Activated T-helper 1 cell treated with Interleukin-2 at 50 U/mL for 16 hours (primary cell): ENCODE measurements at places on chromosomes 3 and 15.

DNA sequence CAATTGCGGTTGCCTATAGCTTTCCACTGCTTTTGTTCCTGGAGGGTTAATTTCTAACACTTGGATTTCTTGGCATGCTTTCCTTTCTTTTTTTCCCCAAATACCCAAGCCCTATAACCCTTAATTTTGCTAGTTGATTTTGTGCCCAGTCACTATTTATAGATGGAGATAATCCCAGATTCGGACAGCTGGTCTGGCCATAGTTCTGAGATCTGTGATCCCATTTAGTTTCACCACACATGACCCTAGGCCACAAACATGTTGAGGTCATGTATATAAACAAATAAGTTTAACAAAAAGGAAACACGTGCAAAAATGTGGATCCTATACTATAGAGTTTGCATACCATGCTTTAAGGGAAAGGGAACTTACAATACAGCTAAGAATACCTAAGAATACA, 111.4 kb downstream of the ZMAT3 start:
- DNase-seq: no peak

- DNase-seq: no peak
These were observed 19.1 kb upstream of the KLF13 start for GRCh38 chr15:31307270-31308184.

GRCh38 chr3:140055092-140055791, 120.3 kb downstream of the CLSTN2 start:
- DNase-seq: no peak

DNA sequence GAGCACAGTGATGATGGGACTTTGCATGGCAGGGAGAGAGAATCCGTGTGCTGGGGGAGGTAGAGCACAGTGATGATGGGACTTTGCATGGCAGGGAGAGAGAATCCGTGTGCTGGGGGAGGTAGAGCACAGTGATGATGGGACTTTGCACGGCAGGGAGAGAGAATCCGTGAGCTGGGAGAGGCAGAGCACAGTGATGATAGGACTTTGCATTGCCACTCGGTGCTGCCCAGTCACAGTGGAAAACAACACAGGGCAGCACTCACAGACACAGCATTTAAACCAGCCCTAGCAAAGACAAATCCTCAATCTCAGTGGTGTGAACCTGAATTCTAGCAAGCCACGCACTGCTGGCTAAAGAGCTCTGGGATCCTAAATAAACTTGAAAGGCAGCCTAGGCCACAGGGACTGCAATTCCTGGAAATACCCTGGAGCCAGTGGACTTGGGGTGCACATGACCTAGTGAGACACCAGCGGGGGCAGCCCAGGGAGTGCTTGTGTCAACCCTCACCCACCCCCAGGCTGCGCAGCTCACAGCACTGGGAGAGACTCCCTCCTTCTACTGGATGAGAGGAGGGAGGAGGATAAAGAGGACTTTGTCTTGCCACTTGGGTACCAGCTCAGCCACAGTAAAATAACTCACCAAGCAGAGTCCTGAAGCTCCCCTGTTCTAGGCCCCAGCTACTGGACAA, 23.4 kb upstream of the TNK2 start:
- no peak for DNase-seq

DNA sequence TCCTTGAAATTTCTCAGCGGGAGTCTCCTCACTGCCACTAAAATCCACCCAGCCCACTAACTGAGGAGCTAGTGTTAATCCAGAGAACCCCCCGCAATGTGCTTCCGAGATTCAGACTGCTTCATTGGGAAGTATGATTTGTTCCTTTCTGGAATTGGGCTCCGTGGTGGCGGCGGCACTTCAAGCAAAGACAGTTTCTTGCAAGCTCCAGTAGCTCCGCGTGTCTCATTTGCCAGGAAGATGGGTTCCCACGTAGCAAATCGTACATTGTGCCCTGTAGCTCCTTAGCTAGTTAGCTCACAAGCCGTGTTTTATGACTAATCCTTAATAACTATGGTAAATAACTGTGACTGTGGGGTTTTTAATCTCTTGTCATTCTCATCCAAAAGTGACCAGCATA, 45.4 kb downstream of the SLC6A1 start:
- no peak for DNase-seq

GRCh38 chr3:46955801-46956259, 20.7 kb downstream of the CCDC12 start:
- no peak for DNase-seq

DNA sequence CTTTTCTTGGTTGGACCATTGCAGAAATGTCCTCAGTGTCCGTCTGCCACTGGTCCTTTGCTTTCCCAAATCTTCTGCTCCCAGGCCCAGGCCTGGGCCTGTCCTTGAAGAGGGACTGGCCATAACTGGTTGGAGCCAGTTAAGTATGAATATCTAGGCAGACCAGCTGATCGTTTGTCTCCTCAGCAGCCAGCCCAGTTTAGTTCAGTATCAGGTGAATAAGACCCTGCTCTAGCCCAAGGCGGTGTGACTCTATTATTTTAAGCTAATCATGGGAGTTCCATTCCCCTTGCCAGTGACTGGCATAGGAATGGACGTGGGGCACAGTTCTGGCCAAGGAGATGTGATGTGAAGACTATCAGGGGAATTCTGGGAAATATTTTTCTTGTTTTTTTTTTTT, 73.9 kb upstream of the RASGRF1 start:
- DNase-seq: no peak

- no peak for DNase-seq
These were observed 32.1 kb downstream of the BUB1B start for GRCh38 chr15:40192942-40193341.

DNA sequence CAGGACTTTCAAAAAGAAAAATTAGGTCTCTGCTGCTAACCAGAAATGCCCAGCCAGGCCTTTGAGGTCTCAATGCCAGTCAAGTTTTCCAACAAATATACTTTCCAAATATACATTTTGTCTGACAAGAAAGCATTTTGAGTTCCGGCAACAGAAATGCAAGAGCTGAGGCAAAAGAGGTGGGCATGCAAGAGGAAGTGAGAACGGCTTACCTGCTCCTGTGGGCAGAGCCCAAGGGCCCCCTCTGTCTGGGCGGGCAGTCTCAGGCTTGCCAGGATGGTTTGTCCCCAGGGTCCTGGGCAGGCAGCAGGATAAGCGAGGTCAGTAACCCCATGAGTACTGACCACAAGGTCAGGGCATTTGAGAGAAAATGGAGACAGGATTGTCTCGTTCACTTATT, 136.1 kb upstream of the TOPAZ1 start:
- no peak for DNase-seq

DNA sequence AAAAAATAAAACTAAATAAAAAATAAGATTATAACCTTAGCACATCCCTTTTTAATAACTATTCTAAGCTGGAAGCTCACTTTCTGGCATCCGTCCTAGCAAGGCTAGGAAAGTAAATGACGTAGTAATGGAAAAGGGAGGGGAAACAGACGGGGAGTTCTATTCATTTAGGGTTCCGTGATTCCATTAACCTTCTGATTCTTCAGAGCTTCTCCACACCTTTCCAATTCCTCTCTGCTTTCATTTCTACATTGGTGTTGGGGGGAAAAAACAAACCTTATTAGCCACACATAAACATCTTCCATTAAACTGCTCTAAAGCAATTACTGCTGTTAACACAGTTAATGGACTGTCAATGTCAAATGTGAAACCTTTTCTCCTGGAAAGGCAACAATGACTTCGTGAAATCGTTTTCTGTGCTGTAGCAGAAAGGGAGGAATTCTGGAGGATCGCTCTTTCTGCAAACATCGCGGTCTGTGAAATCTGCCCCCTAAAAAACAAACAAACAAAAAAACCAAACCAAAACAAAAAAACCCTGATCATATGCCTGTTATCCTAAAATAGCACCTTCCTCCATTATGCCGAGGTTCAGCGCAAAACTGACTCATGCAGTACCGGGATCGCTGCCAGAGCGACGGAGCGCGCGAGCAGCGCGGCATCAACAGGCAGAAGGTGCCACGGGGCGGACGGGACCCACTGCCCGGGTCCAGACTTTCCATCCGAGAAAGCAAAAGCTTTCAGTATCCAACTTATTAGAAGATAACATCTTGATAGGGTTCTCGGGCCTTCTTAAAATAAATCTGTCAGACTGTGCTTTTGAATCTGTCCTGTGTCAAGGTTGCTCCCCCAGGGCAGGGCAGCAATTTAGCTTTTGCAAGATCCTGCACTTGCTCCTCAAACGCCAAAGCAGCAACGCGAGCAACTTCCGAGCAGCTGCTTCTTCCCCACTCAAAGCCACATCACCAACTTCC, 156.2 kb downstream of the FGF12 start:
- no peak for DNase-seq

GRCh38 chr15:69735121-69735520, 282.5 kb downstream of the RPLP1 start:
- no peak for DNase-seq

DNA sequence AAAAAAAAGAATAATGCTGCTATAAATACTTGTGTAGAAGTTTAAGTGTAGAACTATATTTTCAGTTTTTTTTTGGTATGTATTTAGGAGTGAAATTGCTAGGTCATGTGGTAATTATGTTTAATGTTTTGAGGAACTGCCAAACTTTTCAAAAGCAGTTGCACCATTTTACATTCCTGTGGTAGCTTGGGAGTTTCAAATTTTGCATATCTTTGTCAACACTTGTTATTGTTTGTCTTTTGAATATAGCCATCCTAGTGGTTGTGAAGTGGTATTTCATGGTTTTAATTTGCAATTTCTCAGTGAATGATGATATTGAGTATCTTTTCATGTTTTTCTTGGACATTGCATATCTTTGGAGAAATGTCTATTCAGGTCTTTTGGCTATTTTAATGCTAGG, 30.4 kb downstream of the SKIL start:
- no peak for DNase-seq

DNA sequence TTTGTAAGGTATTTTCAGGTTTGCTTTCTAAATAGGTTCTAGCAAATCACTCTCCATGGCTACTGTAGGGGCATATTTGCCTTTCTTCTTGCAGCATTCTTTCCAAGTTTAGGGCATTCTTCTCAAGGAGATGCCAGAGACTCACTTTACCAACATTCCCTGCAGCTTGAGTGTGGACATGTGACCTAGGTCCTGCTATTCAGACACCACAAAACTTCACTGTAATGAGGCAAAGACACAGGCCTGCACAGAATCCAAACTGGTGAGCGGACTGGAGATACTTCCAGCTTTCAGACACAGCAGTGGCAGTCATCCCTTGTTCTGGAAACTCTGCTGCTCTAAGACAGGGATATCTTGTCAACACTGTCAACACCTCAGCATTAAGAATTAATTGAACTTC, 146.4 kb upstream of the PFN2 start:
- DNase-seq: no peak

DNA sequence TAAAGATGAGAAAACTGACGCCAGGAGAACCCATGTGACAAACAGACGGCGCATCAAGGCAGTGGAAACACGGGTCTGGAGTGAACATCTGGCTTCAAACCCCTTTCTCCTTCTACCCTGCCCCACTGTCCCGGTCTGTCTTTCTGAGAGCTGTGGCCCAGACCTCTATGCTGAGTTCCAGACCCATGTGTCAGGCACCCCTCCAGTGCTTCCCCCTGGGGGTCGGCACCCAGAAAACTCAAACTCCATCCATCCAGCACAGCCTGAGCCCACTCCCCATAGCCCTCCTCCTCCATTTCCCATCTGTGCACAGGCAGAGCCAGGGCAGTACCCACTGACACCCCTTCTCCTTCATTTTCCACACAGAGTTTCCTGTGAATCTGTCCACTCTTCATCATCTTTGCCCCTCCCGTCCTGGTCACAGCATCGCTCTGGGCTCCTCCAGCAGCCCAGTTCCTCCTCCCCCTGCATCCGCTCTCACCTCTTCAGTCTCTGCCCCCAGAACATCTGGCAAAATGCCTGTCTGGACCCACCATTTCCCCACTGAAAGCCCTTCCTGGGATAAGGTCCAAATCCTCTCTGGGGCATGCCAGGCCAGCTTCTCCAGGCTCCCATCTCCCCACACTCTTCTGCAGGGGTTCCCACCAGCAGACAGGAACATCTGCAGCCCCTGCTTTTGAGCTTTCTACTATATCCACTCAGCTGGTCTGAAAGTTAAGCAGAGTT, 2.9 kb downstream of the FAM240A start:
- no peak for DNase-seq

- no peak for DNase-seq
These were observed 110.6 kb downstream of the MAGI1 start for GRCh38 chr3:65928110-65928509.

GRCh38 chr3:190865828-190866227, 3.3 kb upstream of the GMNC start:
- DNase-seq: no peak

DNA sequence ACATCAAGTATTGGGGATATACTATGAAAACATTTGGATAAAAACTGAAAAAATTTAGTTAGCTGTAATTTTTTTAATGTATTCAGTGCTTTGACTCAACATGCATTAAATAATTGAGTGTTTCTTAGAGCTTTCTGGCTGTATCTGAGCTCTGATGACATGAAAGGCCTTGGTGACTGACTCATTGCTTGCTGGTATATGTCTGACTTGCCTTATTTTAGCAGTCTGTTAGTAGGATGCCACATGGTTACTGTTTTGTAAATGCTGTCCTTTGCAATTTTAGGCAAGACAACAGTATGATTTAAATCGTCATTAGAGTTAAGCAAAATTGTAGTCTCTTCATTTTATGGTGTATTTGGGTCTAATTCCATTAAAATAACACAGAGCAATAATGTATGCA, 199.2 kb downstream of the GHSR start:
- no peak for DNase-seq

GRCh38 chr15:73329501-73330200, 39.1 kb downstream of the HCN4 start:
- no peak for DNase-seq

GRCh38 chr3:4376499-4376898, 73.3 kb downstream of the SETMAR start:
- DNase-seq: no peak

- no peak for DNase-seq
These were observed 64.5 kb downstream of the POLQ start for GRCh38 chr3:121481106-121481880.

GRCh38 chr3:66856533-66856932, 141.6 kb upstream of the KBTBD8 start:
- DNase-seq: no peak

GRCh38 chr3:10198761-10199649, 34.3 kb downstream of the IRAK2 start:
- peak; percentile 47 for DNase-seq

DNA sequence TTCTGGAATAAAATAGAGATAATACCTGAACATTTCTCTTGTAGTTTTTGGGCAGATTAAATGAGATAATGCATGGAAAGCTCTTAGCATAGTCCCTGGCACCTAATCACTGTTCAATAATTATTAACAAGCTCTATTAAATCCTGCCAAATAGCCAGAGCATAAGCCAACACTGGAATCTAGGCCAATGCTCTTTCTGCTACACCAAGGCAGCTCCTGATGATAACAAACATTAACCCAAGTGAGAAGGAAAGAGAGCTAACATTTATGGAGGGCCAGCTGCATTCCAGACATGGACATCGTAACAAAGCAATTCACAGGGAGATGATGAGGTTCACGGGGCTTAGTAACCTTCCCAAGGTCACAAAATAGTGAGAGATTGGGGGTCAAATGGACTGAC, 23.3 kb downstream of the LARP6 start:
- DNase-seq: no peak

GRCh38 chr15:49255966-49256759, 86.1 kb downstream of the GALK2 start:
- no peak for DNase-seq

- no peak for DNase-seq
These were observed 21.0 kb downstream of the TMEM158 start for GRCh38 chr3:45205126-45205525.
